ENCODE measurements at places on chromosomes 2 and 18. TPM values are rescaled to one million over a fixed set of nuclear protein-coding genes. Genes with fewer than 3 reads are reported as not detected.
A peak's percentile ranks its signal among the peaks of the same experiment; 100 is the strongest.

Gene BMP10
- not detected for total RNA-seq

Gene SLC5A7
- total RNA-seq, result not detected

Gene MYL1
- not detected for total RNA-seq

Gene SMAD2
- 105 TPM for total RNA-seq

Gene UGT1A4
- total RNA-seq, result not detected

DNA sequence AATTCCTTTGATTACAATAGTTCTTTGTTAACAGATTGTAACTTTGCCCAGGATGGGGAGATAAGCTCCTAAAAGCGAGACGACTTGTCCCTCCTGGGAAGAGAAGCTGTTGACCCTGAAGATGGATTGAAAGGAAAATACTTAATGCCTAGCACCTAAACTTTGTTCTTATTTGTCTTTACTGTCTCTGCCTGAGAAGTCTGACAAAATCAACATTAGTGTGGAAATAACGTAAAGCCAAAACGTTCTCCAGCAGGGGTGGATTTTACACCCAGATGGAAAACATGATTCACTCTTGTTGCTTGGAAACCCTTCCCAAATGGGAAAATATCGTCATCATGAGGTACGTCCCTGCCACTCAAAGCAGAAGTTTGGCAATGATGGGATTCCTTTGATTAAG is 450.1 kb downstream of the SLC4A3 start:
- no peaks in the 10 kb centered on the region for H3K36me3 ChIP-seq
- no peak overlapping the region for H3K27ac ChIP-seq
- no peak for DNase-seq
- H3K27me3 ChIP-seq, result no peaks in the 10 kb centered on the region

DNA sequence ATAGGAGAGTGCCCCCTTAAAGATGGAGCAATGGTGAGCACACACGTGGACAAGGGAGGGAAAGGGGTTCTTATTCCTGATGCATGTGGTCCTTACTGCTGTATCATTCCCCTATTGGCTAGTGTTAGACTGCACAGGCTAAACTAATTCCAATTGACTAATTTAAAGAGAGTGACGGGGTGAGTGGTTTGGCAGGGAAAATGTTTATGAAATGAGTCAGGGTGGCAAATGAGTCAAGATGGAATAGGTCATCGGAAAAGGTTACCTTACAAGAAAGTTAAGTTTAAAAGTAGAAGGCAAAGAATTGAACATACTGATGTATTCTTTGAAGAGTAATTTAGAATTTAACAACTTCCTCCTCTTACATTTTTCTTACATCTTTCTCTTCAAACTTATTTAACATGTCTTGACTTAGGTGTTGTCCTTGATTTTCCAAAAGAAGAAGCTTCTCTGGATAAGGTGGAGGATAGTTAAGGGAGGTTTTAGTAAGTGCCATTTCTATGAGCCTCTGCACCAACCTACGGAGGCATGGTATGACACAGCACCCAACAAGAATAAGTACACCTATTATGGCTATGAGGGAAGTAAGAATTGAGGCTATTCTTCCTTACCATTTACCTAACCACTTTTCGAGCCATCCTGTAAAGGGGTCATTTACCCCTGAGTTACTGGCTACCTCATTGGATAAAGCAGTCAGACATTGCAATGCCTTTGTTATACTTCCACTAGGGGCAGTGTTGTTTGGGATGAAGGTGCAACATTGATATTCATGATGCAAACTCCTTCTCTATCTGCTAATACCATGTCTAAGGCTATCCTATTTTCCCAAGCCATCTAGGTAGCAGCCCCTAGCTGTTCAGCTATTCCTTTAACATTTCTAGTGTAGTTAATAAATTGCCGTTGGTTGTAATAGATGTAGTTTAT is 1345.8 kb upstream of the LRRTM1 start:
- no peak overlapping the region for H3K27ac ChIP-seq
- no peaks in the 10 kb centered on the region for H3K27me3 ChIP-seq
- peaks cover 37% of the 10 kb centered on the region for H3K4me1 ChIP-seq

DNA sequence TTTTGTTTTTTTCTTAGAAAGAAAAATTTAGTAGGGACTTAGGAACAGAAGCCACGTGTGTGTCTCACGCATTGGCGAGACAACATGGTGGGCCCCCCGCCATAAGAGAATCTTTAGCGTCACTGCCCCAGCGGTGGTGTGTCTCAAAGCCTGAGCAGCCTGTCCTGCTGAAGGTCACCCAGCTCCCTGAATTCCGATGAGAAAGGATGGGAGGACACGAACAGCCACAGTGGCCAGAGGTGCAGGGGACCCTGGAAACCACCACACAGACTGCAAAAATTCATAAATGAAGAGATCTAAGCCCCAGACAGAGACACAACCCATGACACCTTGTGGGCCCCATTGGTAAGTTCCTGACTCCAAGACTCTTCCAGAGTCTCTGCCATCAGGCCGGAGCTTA is 266.1 kb upstream of the RAB6C start:
- H3K4me3 ChIP-seq, result no peak overlapping the region
- no peak for DNase-seq
- no peak overlapping the region for H3K27ac ChIP-seq

DNA sequence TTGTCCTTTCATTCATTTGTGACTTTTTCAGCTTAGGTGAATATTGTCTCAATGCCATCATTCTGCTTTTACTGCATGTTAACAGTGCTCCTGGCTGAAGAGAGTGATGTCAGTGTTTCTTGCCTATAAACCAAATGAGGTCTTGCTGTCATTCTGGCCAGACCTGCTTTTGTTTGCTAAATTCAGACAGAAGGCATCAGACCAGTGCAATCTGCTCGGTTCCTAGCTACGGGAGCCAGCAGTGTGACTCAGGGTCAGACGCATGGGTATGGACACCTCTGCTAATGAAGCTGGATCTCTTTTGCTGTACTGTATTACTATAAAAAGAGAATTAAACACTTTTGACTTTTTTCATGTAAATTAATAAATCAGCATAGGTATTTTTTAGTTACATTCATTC is 178.9 kb downstream of the TMEM182 start:
- no peaks in the 10 kb centered on the region for H3K36me3 ChIP-seq
- no peaks in the 10 kb centered on the region for H3K4me1 ChIP-seq
- DNase-seq, result no peak

GRCh38 chr2:69995511-69995910 is 34.1 kb upstream of the ASPRV1 start:
- no peaks in the 10 kb centered on the region for H3K27me3 ChIP-seq
- H3K36me3 ChIP-seq, result no peaks in the 10 kb centered on the region
- H3K27ac ChIP-seq, result no peak overlapping the region
- DNase-seq, result no peak
- H3K4me1 ChIP-seq, result peaks cover 34% of the 10 kb centered on the region

GRCh38 chr2:3703757-3704355 is 481 bp downstream of the DCDC2C start:
- no peak overlapping the region for H3K4me3 ChIP-seq
- no peak overlapping the region for H3K27ac ChIP-seq
- H3K36me3 ChIP-seq, result peaks cover 53% of the 10 kb centered on the region
- DNase-seq, result no peak

- H3K4me3 ChIP-seq, result no peak overlapping the region
- DNase-seq, result no peak
- no peaks in the 10 kb centered on the region for H3K4me1 ChIP-seq
- H3K36me3 ChIP-seq, result peaks cover 29% of the 10 kb centered on the region
- no peak overlapping the region for H3K27ac ChIP-seq
Measured at GRCh38 chr2:108823286-108823685, 36.7 kb downstream of the CCDC138 start.

GRCh38 chr2:72949642-72950041 is 32.3 kb downstream of the EMX1 start:
- no peaks in the 10 kb centered on the region for H3K36me3 ChIP-seq
- no peak overlapping the region for H3K4me3 ChIP-seq
- H3K27me3 ChIP-seq, result peaks cover 7% of the 10 kb centered on the region
- no peak overlapping the region for H3K27ac ChIP-seq
- peaks cover 57% of the 10 kb centered on the region for H3K4me1 ChIP-seq

- peaks cover 7% of the 10 kb centered on the region for H3K4me1 ChIP-seq
- DNase-seq, result no peak
- H3K27ac ChIP-seq, result no peak overlapping the region
- H3K4me3 ChIP-seq, result no peak overlapping the region
- no peaks in the 10 kb centered on the region for H3K36me3 ChIP-seq
Measured at GRCh38 chr2:164960159-164960558, 4.8 kb upstream of the SLC38A11 start.

GRCh38 chr2:218438596-218438995 is 19.7 kb downstream of the VIL1 start:
- H3K27ac ChIP-seq, result no peak overlapping the region
- DNase-seq, result no peak
- no peak overlapping the region for H3K4me3 ChIP-seq
- no peaks in the 10 kb centered on the region for H3K36me3 ChIP-seq

- H3K27ac ChIP-seq, result no peak overlapping the region
- no peak overlapping the region for H3K4me3 ChIP-seq
- H3K27me3 ChIP-seq, result no peaks in the 10 kb centered on the region
- H3K36me3 ChIP-seq, result no peaks in the 10 kb centered on the region
Measured at GRCh38 chr2:208179028-208179609, 10.7 kb downstream of the C2orf80 start.

DNA sequence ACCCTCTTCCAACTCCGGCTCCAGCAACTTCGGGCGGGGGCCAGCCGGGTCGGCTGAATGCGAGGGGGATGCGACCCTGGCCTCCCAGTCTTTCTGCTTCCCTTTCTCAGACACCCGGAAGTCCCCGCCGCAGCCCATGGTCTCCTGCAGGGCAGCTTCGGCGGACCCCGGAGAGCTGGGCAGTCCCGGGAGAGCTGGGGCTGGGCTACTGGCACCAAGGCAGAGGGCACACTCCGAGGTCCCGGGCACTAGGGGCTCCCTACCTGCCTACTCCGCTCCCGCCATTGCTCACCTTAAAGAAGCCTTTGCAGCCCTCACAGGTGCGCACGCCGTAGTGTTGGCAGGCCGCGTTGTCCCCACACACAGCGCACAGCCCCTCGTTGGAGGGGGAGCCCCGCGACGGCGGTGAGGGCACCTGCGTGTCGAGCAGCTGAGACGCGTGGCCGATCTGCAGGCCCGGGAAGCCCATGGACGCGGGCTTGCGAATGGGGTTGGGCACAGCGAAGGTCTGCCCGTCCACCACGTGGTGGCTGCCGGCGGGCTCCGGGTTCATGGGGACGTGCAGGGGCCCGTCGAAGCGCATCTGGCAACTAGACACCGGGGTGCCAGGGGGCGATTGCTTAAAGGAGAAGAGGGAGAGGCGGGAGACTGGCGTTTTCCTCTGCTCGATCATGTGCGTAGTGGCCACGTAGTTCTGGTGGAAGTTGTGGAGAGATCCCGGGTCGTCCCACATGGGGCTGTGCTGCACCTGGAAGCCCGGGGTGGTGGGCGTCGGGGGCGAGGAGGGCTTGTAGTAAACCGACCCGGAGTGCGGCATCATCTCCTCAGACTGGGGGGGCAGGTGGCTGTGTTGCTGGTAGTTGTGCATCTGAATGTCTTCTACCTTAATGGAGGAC is 3.2 kb downstream of the NR4A2 start:
- peak; percentile 70 for DNase-seq
- no peaks in the 10 kb centered on the region for H3K36me3 ChIP-seq
- H3K4me1 ChIP-seq, result peaks cover 71% of the 10 kb centered on the region
- peak overlapping the region; percentile 69 for H3K4me3 ChIP-seq

DNA sequence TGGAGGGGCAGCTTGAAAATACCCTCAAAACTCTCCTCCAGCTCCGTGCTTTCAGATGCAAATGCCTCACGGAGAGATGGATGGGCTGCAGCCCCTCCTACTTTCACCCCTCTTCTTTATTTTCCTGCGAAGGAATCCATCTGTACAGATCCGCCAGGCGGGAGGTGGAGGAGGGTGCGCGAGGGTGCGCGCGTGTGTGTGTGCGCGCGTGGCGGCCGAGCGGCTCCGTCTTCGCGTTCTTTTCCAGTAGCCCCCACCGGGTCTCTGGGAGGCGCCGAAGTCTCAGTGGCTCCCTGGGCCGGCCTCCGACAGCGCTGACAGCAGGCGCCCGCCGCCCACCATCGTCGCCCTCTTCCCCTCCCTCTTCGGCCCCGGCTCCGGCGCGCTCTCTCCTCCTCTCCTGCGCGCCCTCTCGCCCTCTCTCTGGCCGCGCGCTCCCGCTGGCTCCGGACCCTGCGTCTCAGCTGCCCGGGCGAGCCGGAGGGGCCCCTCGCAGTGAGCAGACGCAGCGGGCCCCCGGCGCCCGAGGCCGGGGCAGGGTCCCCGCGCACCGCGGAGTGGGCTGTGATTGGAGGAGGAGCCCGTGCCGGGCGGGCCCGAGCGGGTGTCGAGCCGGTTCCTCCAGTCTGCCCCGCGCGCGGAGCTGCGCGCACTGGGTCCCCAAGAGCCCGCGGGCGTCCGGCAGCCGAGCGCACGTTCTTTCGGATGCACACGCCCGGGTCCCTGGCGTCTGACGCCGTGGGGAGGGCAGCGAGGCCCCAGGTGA is at the start of gene CDH7:
Gene CDH7 (plus strand): TSS at position 624 of the 766 bp plus-strand sequence. CDS start 11,831 bp downstream, outside the sequence.
- peak within 1 kb of the TSS; percentile 86 for H3K4me3 ChIP-seq
- H3K36me3 ChIP-seq, result no peaks in the 10 kb centered on the region
- peaks cover 31% of the 10 kb centered on the region for H3K4me1 ChIP-seq
- DNase-seq, result peak; percentile 41

GRCh38 chr2:20509770-20510490 is 63.1 kb downstream of the RHOB start:
- peaks cover 25% of the 10 kb centered on the region for H3K4me1 ChIP-seq
- H3K27ac ChIP-seq, result no peak overlapping the region
- H3K36me3 ChIP-seq, result peaks cover under 1% of the 10 kb centered on the region
- DNase-seq, result peak; percentile 69

GRCh38 chr2:130963849-130964793 is 127.4 kb downstream of the ARHGEF4 start:
- peaks cover 57% of the 10 kb centered on the region for H3K27me3 ChIP-seq
- H3K4me3 ChIP-seq, result peak overlapping the region; percentile 77
- H3K27ac ChIP-seq, result no peak overlapping the region
- DNase-seq, result peak; percentile 83

- H3K27me3 ChIP-seq, result no peaks in the 10 kb centered on the region
- 0 out of 2 replicates have a peak, but pooled peaks cover under 1% of the 10 kb centered on the region for H3K4me1 ChIP-seq
- H3K4me3 ChIP-seq, result no peak overlapping the region
Measured at GRCh38 chr2:96753661-96754282, 6.9 kb upstream of the CNNM4 start.

- H3K4me3 ChIP-seq, result no peak overlapping the region
- H3K27ac ChIP-seq, result no peak overlapping the region
- H3K27me3 ChIP-seq, result no peaks in the 10 kb centered on the region
- DNase-seq, result no peak
- 0 out of 2 replicates have a peak, but pooled peaks cover 4% of the 10 kb centered on the region for H3K4me1 ChIP-seq
Measured at GRCh38 chr2:26024260-26024659, 9.6 kb upstream of the RAB10 start.

- no peaks in the 10 kb centered on the region for H3K27me3 ChIP-seq
- H3K36me3 ChIP-seq, result no peaks in the 10 kb centered on the region
- no peak overlapping the region for H3K27ac ChIP-seq
- DNase-seq, result no peak
- peaks cover 53% of the 10 kb centered on the region for H3K4me1 ChIP-seq
- H3K4me3 ChIP-seq, result no peak overlapping the region
Measured at GRCh38 chr18:8658858-8659485, 46.4 kb upstream of the MTCL1 start.

All from WTC11 (cell line).